OCI-LY7 (cell line): ENCODE measurements at places on chromosomes 7 and 10. TPM values are rescaled to one million over a fixed set of nuclear protein-coding genes. Genes with fewer than 3 reads are reported as not detected.
A peak's percentile ranks its signal among the peaks of the same experiment; 100 is the strongest.

Gene ADRA2A
- total RNA-seq, result not detected in 2 replicates

Gene IFIT1B
- not detected in 2 replicates for total RNA-seq

Gene MNX1
- total RNA-seq, result 4.7 and 5.7 TPM in 2 replicates

Gene GIMAP7
- total RNA-seq, result not detected in 2 replicates

Gene UCMA
- total RNA-seq, result not detected in 2 replicates

Gene IDI2
- total RNA-seq, result not detected in 2 replicates

Gene LIPN
- total RNA-seq, result not detected in 2 replicates

Gene BEND7
- not detected in 2 replicates for total RNA-seq

Gene AKAP9
- total RNA-seq, result 38.1 and 43.0 TPM in 2 replicates

DNA sequence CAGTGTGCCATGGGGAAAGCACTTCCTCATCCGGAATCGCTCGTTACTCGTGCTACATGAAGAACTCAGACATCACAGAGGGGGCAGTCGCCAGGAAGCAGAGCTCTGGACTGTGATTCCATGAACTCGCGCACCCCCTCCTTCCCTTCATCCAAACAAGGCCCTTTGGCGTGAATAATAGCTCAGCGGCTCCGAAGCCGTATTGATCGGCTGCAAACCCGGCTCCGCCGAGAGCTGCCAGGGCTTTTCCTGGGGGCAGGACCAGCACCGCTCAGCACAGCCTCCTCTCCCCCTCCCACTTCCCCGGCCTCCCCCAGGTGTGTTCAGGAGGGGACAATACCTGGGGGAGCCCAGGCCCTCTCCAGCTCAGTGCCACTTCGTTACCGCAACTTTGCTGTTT is 129.0 kb upstream of the TCF7L2 start:
- no peak for DNase-seq

GRCh38 chr10:69352569-69353264 is 64.0 kb downstream of the TACR2 start:
- no peak for DNase-seq

DNA sequence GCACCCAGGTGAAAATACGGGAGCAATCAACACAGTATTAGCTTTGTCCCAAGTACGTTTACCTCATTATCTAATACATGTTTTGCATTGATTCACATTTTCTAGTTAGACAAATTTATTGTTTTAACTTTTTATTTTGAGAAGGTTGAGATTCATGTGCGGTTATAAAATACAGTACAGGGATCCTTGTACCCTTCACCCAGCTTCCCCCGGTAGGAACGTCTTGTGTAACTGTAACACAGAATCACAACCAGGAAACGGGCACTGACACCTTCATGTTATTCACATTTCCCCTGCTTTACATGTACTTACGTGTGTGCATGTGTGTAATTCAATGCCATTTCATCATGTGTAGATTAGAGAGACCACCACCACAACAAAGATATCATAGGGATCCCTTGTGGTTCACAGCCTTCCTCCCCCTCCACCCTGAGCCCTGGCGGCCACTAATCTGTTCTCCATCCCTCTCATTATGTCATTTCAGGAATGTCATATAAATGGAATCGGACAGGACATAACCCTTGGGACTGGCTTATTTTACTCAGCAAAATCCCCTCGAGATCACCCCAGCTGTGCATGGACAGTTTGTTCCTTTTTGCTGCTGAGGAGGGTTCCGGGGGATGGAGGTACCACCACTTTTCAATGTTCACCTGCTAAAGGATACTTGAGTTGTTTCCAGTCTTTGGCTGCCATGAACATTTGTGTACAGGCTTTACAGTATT is 46.5 kb upstream of the C10orf71 start:
- no peak for DNase-seq

- DNase-seq, result no peak
Observed at GRCh38 chr7:151505433-151505832, 14.3 kb downstream of the RHEB start.

- DNase-seq, result no peak
Observed at GRCh38 chr10:63146503-63146902, 13.4 kb downstream of the NRBF2 start.

- DNase-seq, result no peak
Observed at GRCh38 chr7:39094731-39095130, 117.0 kb downstream of the POU6F2 start.

GRCh38 chr10:120961795-120962755 is 110.9 kb downstream of the WDR11 start:
- DNase-seq, result no peak

DNA sequence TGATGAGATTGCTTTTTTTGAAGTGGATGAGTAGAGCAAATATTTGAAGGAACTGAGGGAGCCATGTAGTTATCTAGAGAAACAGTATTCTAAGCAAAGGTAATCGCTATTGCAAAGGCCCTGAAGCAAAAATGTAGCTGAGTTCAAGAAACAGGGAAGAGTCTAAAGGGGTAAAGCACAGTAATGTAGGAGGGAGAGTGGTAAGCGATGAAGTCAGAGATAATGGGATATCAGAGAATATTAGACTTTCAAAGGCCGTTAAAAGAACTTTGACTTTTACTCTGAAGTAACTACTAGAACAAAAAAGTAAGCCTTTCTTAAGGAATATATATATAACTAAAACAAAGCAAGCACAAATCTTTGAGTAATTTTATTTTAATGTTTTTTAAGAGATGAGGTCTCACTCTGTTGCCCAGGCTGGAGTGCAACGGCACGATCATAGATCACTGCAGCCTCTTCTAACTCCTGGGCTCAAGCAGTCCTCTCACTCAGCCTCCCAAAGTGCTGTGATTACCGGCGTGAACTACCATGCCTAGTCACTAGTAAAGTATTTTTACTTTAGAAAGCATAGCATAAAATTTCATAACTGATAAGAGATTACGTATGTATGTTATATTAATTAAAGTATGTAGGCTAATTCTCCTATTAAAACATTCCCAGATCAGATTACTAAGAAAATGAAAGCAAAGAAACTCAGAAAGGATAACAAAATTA is 61.7 kb upstream of the OIT3 start:
- no peak for DNase-seq

DNA sequence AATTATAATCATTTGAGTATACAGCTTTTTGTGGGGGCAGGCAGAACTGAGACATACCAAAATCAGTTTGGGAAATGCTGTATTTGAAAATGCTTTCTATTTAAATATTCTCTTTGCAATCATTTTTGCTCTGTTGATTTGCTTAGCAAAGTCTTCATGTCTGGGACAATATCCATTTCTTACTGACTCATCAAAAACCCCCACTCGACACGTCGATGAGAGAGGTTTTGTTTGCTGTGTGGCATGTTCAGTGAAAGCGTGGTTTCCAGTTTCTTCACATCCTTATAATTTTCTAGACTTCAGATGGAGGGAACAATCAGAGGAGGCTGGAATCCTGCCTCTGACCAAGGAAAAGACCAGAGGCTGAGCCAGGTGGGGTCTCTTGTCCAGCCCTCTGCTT is 28.9 kb downstream of the HTRA1 start:
- DNase-seq, result no peak

DNA sequence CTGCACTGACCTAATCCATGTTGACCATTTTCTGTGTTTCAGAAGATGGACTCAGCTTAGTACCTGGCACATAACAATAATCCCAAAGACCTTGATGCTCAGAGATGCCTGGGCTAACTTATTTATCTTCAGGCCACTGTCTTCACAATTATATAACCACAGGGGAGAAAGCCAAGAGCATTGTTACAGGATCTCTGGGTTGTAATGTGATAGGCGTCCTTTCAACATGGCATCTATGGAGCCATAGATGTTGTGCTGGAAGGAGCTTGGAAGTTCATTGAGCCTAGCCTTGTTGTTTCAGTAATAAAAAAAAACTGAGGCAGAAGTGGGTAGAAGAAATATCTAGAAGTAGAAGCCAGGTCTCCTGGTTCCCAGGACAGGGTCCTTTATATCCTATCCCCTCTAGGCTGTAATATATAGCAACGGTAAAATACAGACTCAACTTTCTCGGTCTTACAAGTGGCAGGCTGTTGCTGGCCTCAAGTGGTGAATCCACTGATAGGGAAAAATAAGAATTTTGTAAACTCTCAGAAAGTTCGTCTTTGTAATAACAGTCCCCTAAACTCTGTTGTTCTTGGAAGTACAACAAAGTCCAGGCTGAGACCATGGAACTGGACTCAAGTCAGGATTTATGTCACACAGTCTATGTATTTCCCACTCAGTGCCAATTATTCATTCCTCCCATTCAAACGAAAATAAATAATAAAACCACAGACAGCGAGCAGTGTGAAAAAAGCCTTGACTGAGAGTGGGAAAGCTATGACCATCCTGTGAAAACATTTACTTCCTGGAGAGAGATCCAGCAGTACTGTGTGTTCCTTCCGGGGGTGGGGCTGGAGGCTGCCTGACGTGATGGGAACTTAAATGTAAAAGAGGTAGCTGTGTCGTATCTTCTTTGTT is 277.6 kb downstream of the REEP3 start:
- DNase-seq, result no peak

GRCh38 chr10:131723297-131724168 is 177.3 kb upstream of the PPP2R2D start:
- no peak for DNase-seq

DNA sequence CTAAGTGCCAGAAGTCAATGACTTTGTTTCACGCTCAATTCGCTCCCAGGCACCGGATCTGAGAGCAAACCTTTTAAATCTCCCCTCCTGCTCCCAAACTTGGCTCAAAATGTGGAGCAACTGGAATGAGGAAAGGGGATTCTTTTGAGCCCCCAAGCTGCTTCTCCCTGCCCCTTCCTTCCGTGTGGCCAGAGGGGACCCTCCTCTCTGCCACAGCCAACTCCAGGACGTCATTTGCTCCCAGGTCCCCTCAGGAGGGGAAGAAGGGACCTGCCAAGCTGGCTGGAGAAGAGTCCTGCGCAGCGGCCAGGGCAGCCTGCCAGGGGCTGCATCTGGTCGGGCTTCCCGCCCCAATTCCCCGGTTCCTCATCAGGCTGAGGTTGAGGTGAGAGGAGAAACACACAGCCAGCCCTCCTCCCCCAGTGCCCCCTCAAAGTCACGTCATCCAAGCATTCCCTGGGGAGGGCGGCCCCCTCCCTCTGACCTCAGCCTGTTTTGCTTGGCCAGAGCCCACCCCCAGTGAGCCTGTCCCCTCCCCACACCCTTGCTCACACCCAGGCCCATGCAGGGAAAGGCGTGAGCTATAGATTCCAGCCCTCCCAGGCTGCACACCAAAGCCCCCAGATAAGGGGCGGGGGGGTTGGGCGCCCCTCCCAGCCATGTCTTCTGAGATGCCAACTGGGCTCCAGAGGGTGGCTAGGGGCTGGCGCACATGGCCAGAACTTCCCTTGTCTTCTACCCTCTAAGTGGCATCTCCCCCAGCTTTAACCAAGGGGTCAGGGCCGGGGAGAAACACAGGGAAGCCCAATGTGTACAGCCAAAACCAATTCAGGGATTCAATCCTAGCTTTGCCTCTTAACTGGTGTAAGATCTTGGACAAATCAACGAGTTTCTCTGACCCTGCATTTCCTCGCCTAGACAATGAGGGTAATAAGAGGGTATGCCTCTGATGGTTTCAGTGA is 35.0 kb downstream of the SH3PXD2A start:
- no peak for DNase-seq

GRCh38 chr10:12279281-12279680 is 70.1 kb upstream of the CAMK1D start:
- DNase-seq, result no peak

- DNase-seq, result no peak
Observed at GRCh38 chr7:124250297-124251034, 217.6 kb upstream of the TMEM229A start.

- DNase-seq, result no peak
Observed at GRCh38 chr10:79904671-79905321, 44.1 kb downstream of the SFTPD start.

GRCh38 chr10:132904814-132905649 is 37.3 kb downstream of the CFAP46 start:
- no peak for DNase-seq

DNA sequence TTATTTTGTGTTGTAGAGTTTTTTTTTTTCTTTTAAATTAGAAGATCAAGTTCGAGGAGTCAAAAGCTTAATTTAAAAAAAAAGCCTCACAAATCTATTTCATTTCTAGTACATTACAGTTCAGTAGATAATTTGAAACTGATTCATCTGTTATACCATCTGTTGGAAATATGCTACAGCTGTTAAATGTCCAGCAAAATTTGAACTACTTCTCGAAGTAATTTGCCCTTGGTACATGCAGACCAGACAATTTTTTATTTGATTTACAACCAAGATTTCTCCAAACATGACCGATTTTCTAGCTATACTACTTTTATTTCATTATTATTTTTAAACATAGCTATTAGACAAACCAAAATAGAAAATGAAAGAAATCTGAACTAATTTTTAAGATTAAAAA is 647.9 kb downstream of the CNTNAP2 start:
- DNase-seq, result no peak

GRCh38 chr7:142556740-142557139 is 192.5 kb upstream of the PRSS1 start:
- DNase-seq, result no peak

GRCh38 chr7:28075674-28076358 is 104.8 kb downstream of the JAZF1 start:
- DNase-seq, result no peak

DNA sequence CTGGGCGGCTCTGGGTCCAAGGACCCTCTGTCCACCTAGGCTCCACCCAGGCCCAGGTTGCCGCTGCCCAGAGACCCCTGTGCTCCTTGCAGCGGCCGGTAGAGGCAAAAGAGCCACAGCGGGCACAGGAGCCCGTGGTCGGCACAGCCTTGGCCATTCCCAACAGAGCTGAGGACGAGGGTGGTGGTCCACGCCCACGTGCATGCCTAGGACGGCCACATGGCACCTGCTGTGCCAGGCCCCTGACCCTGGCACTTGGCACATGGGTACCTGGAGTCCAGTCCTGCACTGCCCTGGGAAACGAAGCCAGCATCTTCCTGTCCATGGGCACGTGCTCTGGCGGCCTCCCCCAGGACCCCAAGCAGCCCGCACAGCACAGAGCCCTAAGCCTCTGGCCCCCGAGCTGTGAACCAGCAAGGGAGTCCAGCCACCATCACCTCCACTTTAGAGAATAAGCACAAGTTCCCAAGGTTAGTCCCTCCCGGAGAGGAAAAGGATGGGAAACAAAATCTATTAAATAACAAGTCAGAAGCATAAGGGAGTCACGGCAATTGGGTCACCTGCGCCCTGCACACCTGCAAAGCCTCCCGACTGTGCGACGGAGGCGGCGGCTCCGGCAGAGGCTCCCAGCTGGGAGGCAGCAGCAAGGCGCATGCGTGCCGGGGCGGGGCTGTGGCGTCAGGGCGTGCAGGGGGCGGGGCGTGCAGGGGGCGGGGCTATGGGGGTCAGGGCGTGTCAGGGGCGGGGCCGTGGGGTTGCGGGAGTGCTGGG is 59.1 kb downstream of the STK32C start:
- peak; percentile 75 for DNase-seq

- DNase-seq, result no peak
Observed at GRCh38 chr10:63114031-63114814, 18.9 kb upstream of the NRBF2 start.

DNA sequence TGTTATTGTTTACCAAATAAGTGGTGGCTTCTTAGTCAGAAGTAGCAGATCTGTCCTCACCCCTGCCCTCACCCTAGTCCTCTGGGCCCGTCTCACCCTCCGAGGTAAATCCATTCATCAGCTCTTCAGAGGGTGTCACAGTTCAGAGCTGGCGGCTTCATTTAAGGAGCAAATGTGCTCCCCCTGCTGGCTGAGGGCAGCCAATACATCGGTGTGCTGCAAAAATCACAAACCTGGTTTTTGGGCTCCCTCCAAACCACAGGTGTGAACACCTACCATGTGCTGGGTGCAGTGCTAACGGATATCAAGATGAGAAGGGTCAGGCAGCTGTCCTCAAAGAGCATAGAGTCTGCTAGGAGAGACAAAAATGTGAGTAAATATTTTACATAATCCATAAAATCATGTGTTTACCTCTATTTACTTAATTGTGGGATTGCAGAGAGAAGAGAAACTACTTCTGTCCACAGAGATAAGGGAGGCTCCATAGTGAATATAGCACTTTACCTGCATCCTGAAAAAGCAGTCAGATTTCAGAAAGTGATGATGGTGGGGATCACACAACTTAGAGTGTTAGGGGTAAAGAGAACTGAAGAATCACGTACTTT is 15.5 kb upstream of the CRTAC1 start:
- peak; percentile 86 for DNase-seq
